ENCODE measurements at places on chromosomes 13 and 19.

- no peak for DNase-seq
Observed at GRCh38 chr13:97114651-97115050, 107.5 kb upstream of the MBNL2 start.

- no peak for DNase-seq
Observed at GRCh38 chr19:40284251-40284500, 969 bp downstream of the AKT2 start.

DNA sequence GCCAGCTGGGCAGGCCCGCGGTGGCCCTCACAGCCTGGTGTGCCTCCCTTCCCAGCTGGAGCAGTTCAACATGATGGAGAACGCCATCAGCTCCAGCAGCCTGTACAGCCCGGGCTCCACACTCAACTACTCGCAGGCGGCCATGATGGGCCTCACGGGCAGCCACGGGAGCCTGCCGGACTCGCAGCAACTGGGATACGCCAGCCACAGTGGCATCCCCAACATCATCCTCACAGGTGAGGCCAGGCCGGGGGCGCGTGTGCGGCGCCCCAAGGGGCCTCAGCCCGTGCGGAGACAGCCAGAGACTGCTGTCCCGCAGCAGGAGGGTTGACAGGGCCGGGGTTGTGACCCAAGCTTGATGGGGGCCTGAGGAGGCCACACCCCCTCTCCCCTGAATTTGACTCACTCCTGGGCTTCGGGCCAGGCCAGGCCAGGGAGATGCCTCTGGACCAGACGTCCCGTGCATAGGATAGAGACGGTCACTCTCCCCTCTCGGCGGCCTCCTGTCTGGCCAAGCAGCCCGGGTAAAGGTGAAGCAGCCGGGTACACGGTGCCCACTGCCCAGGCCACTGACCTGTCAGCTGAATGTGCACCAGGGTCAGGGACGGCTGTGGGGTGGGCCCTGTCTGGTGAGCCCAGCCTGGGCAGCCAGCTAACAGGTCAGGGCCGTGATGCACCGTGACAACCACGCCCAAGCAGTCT is 15.4 kb downstream of the COMP start:
- no peak for DNase-seq

DNA sequence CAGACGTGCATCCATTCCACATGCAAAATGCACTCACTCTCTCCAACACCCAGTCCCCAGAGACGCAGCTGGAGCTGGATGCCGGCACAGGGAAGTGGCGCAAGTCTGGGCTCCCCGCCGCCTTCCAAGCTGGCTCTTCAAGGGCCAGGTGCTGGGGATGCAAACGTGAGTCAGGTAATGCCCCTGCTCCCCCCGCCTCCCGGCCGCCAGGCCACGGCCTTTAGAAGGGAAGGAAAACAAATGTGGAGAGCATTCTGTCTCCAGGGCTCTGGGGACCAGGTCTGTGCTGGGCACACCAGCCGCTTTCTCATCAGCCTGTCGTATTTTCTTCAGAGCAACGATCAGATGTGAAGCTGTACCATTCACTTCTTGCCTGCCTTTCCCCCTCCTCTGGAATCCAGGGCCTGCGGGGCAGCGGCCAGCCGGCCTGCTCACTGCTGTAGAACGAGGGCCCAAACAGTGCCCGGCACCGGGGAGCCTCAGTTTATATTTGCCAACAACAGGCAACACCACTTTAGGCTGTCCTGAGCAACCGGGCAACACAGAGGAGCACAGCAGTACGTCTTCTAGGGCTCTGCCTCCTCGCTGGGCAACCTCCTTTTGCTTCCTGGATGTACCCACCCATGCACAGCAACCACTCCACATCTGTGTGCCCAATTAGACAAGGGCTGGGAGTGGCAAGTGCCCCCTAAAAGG is 3.8 kb downstream of the RAB20 start:
- no peak for DNase-seq

DNA sequence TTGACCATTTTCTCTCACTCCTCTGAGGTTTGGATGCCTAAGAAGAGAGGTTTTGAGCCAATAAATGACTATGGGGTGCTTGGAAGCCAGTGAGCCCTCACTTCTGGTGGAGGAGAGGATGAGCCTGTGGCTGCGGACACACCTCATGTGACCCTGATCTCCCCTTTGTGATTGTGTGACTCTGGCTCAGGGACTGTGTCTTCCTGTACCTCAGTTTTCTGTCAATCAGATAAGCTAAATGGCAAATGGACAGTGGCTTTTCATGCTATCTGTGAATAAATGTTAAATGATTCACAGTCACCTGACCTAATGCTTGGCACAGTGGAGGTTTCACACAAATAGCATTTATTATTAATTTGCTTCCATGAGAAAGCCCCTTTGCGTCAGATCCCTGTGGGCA is 2.7 kb downstream of the PSG8 start:
- DNase-seq: no peak

GRCh38 chr13:65808061-65808460 is 1422.1 kb downstream of the PCDH9 start:
- no peak for DNase-seq
